ENCODE measurements at places on chromosomes 11 and 22.

GRCh38 chr11:79237091-79237490, 203.7 kb downstream of the TENM4 start:
- DNase-seq, result peak; percentile 33

DNA sequence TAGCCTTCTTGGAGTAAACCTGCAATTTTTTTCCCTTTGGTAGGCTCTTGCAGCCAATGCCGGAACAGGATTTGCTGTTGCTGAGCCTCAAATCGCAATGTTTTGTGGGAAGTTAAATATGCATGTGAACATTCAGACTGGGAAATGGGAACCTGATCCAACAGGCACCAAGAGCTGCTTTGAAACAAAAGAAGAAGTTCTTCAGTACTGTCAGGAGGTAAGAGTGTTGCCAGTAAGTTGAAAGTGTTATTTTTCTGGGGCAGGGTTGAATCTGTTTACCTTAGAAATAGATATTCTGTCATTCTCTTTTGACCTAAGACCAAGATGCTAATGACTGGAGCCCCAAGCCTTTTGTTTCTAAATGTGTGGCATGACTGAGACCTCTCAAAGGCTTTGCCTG, 39.7 kb downstream of the APLP2 start:
- DNase-seq, result no peak

- peak; percentile 94 for DNase-seq
Measured at GRCh38 chr11:14029971-14030920, 67.7 kb downstream of the SPON1 start.

- no peak for DNase-seq
Measured at GRCh38 chr11:3186166-3186953, 21.2 kb upstream of the OSBPL5 start.

DNA sequence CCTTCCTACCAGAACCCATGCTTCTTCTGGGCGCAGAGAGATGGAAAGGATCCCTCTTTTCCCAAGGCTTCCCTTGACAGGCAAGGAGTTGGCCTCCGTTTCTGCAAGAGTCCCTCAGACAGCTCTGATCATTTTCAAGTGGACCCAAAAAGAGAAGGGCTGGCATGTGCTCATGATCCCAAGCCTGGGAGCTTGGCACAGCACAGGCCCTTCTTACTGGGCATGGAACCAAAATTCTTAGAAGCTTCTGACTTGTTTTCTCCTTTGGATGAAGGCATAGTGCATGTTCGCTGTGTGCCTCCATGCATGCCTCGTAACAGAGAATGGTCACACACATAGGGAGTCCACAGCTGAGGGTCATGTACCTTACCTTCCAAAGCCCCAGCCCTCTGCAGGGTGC, 449.6 kb downstream of the MIAT start:
- no peak for DNase-seq

- DNase-seq, result no peak
Measured at GRCh38 chr11:67272327-67273259, 6.3 kb downstream of the GRK2 start.

Measured in NCI-H69 (cell line).